ENCODE measurements at places on chromosomes 2 and 18.

- DNase-seq: no peak
Measured at GRCh38 chr2:110863726-110864125, 131.4 kb downstream of the ACOXL start.

GRCh38 chr18:48017635-48018034 lies 87.2 kb upstream of the SMAD2 start:
- no peak for DNase-seq

DNA sequence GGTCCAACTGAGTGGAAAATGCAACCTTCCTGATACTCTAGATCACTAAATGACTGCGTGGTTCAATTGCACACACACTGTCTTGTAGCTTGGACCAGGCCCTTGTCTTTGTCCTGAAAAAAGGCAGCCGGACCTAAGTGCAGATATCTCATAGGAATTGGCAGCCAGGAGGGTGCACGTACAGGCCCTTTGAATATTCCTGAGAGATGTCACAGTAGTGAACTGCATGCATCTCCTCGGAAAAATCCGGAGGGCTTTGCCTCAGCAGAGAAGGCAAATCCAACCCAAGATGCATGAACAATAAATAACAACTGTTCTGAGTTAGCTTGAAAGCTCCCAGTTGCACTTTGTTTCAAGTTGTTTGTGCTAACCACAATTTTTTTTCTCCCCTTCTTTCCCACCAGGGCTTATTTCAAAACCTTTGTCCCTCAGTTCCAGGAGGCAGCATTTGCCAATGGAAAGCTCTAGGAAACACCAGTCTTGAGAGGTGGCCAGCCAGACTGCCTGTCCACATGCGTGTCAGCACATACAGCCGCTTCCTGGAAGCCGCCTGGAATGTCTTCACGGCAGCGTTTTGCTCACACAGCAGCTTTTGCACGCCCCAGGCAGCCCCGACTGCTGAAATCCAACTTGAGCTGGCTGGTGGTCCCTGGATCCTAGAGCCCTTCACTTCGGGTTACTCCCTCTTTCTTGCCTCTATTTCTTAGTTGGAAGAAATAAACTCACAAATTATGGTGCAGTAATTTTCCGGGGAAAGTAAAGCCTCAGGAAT lies 54.4 kb upstream of the FOSL2 start:
- no peak for DNase-seq

DNA sequence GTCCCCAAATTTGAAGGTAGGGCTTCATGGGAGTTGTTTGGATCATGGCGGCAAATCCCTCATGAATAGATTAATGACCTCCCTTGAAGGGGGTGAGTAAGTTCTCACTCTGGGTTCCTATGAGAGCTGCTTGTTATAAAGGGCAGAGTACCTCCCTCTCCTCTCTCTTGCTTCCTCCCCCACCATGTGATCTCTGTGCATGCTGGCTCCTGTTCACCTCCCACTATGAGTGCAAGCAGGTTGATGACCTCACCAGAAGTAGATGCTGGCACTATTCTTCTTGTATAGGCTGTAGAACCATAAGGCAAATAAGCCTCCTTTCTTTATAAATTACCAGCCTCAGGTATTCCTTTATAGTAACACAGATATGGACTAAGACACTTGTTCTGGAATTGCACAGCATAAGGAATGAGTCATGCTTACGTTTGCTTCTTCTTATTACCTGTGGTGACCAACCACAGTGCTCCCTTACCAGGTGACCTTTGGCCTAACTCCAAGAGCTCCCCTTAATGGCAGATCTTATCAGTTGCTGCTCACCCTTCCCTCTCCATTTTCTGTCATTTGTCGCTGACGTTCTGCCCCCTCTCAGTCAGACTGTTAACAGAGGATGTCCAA lies 559.5 kb upstream of the GCFC2 start:
- no peak for DNase-seq

DNA sequence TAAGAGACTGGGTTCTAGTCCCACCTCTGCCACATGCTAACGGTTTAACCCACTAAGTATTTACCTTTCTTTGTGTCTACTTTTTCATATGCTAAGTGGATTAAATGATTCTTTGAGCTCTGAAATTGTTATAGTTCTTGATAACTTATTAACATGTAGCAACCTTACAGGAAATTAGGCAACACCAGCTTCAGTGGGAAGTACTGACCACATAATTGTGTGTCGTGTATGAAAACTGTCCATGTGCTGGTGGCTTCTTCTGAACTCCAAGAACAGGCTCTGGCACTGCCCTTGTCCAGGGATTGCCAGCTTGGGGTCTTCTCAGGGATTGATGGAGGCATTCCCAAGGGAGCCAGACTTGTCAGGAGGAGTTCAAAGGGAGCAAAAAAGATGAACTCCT lies 427.7 kb downstream of the TGIF1 start:
- DNase-seq: no peak

DNA sequence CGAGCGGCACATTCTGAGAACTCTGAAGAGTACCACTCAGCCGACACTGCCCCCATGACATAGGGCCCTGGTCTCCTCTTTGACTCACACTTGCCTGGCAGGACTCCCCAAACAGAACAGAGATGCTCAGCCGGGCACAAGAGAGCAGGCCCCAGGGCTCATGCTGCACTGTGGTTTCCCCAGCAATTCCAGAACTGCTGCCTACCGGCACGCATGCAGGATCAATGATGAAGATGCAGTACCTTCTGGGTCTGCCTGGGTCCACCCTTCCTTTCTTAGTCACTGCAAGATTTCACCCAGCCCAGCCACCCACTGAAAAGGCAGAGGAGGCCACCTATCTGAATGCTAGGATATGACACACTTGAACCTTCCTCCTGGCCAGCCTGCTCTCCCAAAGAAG lies 49.4 kb downstream of the BCL11A start:
- DNase-seq: no peak

GRCh38 chr18:12102136-12102842 lies 8.6 kb downstream of the ANKRD62 start:
- DNase-seq: no peak

GRCh38 chr2:128420776-128421175 lies 102.1 kb upstream of the HS6ST1 start:
- no peak for DNase-seq

- DNase-seq: no peak
Measured at GRCh38 chr2:199144546-199144945, 313.2 kb downstream of the SATB2 start.

DNA sequence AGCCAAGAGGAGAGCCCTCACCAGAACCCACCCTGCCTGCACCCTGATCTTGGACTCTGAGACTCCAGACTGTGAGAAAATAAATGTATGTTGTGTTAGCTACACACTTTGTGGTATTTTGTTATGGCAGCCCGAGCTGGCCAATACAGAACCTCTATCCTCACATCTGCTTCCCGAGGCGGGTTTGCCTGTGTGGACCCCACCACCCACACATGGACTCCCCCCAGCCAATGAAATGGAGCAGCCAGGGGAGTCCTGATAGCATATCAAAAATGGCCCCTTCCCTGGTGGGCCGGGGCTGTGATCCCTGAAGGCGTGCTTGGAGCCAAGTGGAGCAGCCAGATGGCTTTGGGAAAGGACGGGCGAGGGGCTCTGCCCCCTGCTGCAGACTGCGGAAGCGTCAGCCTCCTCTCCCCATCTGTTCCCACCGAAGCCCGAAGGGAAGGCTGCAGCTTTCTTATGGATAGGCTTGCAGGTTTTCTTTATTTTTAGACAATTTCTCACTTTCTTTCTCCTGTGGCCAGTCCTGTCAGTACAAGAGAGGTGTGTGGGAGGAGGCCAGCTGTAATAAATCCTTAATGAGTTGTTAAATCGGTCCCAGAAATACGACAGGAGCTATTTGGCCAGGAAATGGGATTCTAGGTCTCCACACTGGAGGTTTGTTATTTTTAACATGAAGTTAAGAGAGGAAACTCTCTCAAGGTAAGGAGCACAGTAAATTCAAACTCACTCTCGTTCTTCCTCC lies 34.4 kb downstream of the TEX51 start:
- no peak for DNase-seq

DNA sequence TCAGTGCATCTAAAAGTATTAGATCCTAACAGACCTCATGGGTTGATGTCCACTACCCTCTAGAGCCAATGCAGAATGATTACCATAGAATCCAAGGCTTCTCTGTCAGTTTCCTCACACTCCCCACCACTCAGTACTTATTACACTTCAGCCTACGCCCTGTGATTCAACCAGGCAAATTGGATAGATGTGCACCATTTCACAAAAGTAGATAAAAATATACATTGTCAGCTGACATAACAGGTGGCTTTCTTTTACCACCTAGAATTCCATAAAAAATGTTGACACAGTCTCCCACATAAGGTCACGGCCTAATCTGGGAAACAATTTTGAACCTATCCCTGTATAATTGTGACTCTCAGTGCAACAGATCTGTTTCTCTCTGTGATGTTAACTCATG lies 144.9 kb downstream of the CERS6 start:
- no peak for DNase-seq

- DNase-seq: no peak
Measured at GRCh38 chr2:73116182-73116960, 3.6 kb upstream of the RAB11FIP5 start.

GRCh38 chr18:12329125-12329698 lies 21.2 kb downstream of the TUBB6 start:
- DNase-seq: no peak

DNA sequence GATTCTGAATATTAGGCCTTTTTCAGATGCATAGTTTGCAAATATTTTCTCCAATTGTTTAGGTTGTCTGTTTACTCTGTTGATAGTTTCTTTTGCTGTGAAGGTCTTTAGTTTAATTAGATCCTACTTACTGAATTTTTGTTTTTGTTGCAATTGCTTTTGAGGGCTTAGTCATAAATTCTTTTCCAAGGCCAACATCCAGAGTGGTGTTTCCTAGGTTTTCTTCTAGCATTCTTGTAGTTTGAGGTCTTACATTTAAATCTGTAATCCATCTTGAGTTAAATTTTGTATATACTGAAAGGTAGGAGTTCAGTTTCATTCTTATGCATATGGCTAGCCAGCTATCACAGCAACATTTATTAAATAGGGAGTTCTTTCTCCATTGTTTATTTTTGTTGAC lies 404.8 kb downstream of the LNPK start:
- no peak for DNase-seq

DNA sequence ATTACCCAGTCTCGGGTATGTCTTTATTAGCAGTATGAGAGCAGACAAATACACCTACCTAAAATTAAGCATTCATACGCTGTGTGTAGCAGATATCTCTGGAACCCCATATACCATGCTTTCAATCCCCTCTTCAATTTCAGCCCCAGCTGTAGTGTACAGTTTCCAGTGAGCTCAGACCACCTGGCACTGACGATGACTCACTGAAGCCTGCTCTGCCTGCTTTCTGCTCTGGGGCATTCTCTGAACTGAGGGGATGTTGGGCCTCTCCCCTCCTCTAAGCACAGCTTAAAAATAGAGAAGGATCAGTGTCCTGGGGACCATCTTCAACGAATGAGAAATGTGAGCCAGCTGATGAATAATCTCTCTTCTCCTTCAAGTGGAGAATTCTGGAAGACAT lies 8.7 kb upstream of the CCL20 start:
- DNase-seq: no peak

- DNase-seq: peak; percentile 49
Measured at GRCh38 chr18:28177828-28178635, 1.1 kb upstream of the CDH2 start.

- no peak for DNase-seq
Measured at GRCh38 chr2:153495725-153496124, 17.2 kb upstream of the RPRM start.
